Dermis lymphatic vessel endothelial cell (primary cell): ENCODE measurements at places on chromosomes 2 and 18. TPM values are rescaled to one million over a fixed set of nuclear protein-coding genes. Genes with fewer than 3 reads are reported as not detected.

The TPGS2 gene
- 120 and 162 TPM in 2 replicates for total RNA-seq

The UBXN4 gene
- 60.4 and 69.6 TPM in 2 replicates for total RNA-seq

The OXER1 gene
- not detected in 2 replicates for total RNA-seq

The INPP5D gene
- total RNA-seq: 27.7 and 45.4 TPM in 2 replicates

The GRHL1 gene
- 0.09 and 0.11 TPM in 2 replicates for total RNA-seq

The MSH6 gene
- 19.9 and 25.5 TPM in 2 replicates for total RNA-seq

The OTOS gene
- total RNA-seq: not detected in 2 replicates
